ENCODE measurements at places on chromosomes 4 and X.

DNA sequence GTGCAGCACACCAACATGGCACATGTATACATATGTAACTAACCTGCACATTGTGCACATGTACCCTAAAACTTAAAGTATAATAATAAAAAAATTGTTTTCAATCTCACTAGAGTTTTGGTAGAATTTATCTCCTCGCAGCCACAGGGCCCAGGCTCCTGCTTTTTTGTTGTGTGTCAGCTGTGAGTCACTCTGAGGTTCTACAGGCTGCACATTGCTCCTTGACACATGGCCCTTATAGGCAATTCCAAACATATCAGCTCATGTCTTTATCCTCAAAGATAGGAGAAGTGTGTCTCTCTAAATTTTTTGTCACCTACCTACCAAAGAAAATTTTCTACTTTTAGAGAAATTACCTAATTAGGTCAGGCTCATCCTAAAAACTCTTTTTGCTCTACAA lies 252.1 kb upstream of the ADGRL3 start:
- DNase-seq: no peak

GRCh38 chrX:63361494-63361893 lies 10.4 kb upstream of the SPIN4 start:
- no peak for DNase-seq

GRCh38 chrX:47091149-47091775 lies 13.0 kb downstream of the RGN start:
- DNase-seq: no peak

DNA sequence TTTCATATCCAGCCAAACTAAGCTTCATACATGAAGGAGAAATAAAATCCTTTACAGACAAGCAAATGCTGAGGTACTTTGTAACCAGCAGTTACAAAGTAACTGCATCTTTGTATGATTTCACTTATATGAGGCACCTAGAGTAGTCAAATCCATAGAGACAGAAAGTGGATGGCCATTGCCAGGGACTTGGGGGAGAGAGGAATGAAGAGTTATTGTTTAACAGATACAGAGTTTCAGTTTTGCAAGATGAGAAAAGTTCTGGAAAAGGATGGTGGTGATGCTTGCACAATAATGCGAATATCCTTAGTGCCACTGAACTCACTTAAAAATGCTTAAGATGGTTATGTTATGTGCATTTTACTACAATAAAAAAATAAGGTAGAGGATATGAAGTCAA lies 58.4 kb upstream of the VCX start:
- DNase-seq: no peak

DNA sequence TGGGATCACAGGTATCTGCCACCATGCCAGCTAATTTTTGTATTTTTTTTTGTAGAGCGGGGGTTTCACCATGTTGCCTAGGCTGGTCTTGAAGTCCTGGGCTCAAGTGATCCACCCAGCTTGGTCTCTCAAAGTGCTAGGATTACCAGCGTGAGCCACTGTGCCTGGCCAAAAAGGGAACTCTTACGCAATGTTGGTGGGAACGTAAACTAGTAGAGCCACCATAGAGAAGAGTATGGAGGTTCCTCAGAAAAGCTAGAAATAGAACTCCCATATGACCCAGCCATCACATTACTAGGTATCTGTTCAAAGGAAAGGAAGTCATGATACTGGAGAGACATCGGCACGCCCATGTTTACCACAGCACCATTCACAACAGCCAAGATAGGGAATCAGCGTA lies 85.9 kb downstream of the PRKX start:
- no peak for DNase-seq

DNA sequence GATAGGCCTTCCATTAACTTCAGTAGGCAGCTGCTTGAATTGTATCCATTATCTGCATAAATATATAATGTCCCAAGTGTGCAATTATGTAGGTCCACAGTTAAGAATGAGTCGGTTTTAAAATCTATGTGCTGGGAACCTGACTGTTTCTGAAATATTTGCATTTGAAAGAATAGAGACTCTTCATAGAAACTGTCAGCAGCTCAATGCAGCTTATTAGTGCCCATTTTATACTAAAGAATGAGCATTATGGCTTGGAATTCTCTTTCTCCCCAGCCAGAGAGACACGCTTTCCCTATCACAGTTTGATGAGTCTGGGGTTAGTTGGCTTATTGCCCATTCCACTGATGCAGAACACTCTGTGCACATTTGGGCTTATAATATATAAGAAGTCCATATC lies 202.0 kb upstream of the PCDH7 start:
- DNase-seq: no peak

DNA sequence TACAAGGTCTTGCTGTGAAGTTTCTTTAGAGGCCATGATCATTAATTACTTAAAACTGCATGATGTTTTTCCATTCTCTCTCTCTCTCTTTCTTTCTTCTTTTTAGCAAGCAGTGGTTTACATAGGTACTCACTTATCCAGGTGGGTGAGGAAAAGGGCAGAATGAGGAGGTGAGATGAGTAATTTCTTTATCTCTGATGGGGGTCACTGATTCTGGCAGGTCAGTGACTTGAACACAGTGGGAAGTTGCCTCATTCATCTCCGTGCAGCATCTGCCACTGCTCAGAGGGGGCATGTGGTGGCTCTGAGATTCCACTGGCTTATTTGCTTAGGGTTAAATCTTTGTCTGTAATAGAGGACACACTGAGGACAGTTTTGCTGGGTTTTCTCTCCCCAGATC lies 62.6 kb downstream of the FAM114A1 start:
- no peak for DNase-seq

GRCh38 chr4:167826281-167826680 lies 266.1 kb upstream of the ANXA10 start:
- no peak for DNase-seq

DNA sequence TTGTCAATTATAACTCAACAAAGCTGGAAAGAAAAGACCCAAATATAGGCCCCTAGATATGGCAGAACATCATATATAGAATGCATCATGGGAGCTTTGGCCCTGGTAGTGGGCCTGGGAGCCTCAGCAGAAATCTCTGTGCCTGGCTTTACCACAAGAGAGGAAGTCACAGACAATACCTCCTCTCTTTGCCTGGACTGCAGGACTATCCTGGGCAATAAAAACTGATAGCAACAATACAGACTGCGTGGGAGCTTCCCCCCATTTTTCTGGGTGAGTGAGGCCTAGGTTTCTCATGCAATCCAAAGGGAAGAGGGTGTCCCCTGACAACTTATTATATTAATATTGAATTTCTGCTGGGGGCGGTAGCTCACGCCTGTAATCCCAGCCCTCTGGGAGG lies 64.0 kb upstream of the NFKB1 start:
- DNase-seq: no peak

- no peak for DNase-seq
Observed at GRCh38 chr4:38504396-38504715, 159.6 kb upstream of the KLF3 start.

GRCh38 chr4:54225598-54226403 lies 3.3 kb upstream of the PDGFRA start:
- no peak for DNase-seq

Data from posterior cingulate gyrus (tissue), 11 donors.